SJSA1 (cell line): ENCODE measurements at places on chromosomes 16 and 17. TPM values are rescaled to one million over a fixed set of nuclear protein-coding genes. Genes with fewer than 3 reads are reported as not detected.

ZNF200 gene
- total RNA-seq: 8.5 TPM in 2 replicates

ARL5C gene
- total RNA-seq: not detected in 2 replicates

KRTAP4-16 gene
- not detected in 2 replicates for total RNA-seq

SEZ6L2 gene
- total RNA-seq: 13.2 and 13.8 TPM in 2 replicates

ZKSCAN2 gene
- total RNA-seq: 4.1 and 4.3 TPM in 2 replicates

PYDC1 gene
- total RNA-seq: not detected in 2 replicates

SLC2A4 gene
- 0.32 TPM in 1 of 2 replicates, not detected in the other for total RNA-seq

ATP2A1 gene
- total RNA-seq: 0.53 TPM in 1 of 2 replicates, not detected in the other

PDIA2 gene
- total RNA-seq: not detected in 2 replicates

KARS1 gene
- total RNA-seq: 156 and 232 TPM in 2 replicates

TLCD3B gene
- total RNA-seq: 0.55 and 3.1 TPM in 2 replicates

GNGT2 gene
- not detected in 2 replicates for total RNA-seq

ZNF469 gene
- total RNA-seq: 2.0 and 3.6 TPM in 2 replicates

CTRB1 gene
- total RNA-seq: not detected in 2 replicates

PLA2G10 gene
- total RNA-seq: not detected in 2 replicates

CACNA1H gene
- total RNA-seq: not detected in 2 replicates

KRT12 gene
- total RNA-seq: not detected in 2 replicates

IGF2BP1 gene
- total RNA-seq: 5.0 and 8.7 TPM in 2 replicates

CCT6B gene
- 0.84 and 1.9 TPM in 2 replicates for total RNA-seq

CHD9NB gene
- total RNA-seq: 0.45 TPM in 1 of 2 replicates, not detected in the other

ADCY9 gene
- 17.4 and 29.8 TPM in 2 replicates for total RNA-seq

KRT33A gene
- not detected in 2 replicates for total RNA-seq

DNAAF1 gene
- not detected in 2 replicates for total RNA-seq

PRDM7 gene
- not detected in 2 replicates for total RNA-seq

MT3 gene
- total RNA-seq: not detected in 2 replicates

ADGRG3 gene
- total RNA-seq: not detected in 2 replicates

CCL17 gene
- not detected in 2 replicates for total RNA-seq

AANAT gene
- not detected in 2 replicates for total RNA-seq

KRTAP4-3 gene
- total RNA-seq: not detected in 2 replicates

QRICH2 gene
- 2.0 and 4.7 TPM in 2 replicates for total RNA-seq

SALL1 gene
- total RNA-seq: 7.1 and 13.3 TPM in 2 replicates

NAGLU gene
- total RNA-seq: 16.2 and 26.8 TPM in 2 replicates

RPTOR gene
- 27.0 and 30.6 TPM in 2 replicates for total RNA-seq

NKD1 gene
- total RNA-seq: 0.06 and 0.42 TPM in 2 replicates

AIPL1 gene
- not detected in 2 replicates for total RNA-seq
